COLO829 (cell line): ENCODE measurements at places on chromosomes 16 and 17.

DNA sequence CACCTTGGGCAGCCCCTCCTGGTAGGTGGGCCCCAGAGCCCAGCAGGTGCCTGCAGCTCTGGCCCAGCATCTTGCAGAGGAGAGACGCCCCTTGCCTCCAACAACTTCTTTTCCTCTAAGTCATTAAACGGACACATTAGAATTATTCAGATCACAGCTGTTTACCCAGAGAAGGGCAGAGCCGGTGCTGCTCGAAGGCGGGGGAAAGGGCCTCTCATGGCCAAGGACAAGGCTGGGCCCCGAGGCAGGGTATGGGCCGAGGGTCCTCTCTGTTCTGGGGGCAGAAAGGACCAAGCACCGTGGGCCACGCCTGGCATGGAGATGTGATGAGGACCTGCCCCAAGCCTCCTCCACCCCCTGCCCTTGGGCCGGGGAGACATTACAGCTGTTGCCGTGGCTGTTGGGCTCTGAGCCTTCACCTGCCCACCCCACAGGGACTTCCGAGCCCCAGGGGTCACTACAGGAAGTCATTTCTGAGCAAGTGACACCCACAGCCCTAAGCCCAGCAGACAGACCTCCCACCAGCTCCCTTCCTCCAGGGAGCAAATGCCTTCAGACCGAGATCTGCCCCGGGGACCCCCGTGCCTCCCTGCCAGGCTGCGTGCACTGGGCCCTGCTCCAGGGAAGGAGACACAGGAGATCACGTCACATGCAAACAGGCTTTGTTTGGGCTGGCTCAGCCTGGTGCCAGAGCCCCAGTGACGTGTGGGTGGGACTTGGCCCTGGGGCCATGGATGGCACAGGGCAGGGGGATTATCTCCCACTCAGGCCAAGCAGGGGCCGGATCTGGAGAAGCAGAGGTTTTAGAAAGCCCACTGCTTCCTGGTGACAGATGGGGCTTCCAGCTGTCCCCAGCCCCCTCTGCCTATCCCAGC is 699 bp upstream of the PVALEF start:
- DNase-seq = no peak

- DNase-seq = no peak
These were observed 11.9 kb downstream of the CDH15 start for GRCh38 chr16:89183463-89183862.

DNA sequence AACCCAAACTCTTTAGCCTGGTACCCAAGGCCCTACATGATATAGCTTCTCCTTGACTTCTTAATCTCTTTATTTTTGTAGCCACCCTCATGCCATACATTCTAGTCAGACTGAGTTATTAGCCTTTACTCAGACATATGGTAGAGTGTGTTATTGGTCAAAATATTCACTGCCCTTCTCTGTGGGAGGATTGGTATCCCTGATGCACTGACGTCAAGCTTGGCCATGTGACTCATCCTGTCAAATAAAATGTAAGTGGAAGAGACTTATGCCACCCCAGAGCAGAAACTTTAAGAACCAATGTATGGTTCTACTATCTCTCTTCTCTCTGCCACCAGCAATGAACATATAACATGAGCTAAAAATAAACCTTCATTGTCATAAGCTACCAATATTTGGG is 12.2 kb upstream of the BEAN1 start:
- no peak for DNase-seq

DNA sequence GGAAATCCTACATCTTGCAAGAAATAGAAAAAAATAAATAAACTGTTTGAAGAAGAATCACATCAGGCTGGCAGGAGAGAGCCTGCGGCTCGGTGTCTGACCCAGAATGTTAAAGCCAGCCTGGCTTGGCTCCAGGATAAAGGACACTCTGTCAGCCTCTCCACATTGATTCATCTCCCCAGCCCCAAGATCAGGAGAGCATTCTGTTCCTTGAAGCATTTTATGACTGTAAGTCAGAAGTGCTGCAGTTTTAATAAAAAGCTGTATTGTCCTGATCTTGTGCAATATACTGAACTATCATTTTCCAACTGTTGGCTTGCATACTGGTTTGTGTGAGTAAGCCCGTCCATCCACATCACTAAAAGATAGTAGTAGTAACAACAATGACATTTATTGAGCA is 426.6 kb downstream of the HAPSTR1 start:
- DNase-seq = peak; percentile 94

DNA sequence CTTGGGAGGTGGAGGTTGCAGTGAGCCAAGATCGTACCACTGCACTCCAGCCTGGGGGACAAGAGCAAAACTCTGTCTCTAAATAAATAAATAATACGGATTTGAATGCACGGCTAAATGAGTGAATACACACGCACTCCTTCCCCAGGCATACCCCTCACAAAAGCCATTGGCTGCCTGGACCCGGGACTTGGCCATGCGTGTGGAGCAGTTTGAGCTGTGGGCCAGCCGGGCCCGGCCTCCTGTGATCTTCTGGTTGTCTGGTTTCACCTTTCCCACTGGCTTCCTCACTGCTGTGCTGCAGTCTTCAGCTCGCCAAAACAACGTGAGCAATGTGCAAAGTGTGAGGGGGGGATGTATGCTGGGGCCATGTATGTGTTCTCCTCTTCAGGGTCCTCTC is 1.6 kb upstream of the KDM6B start:
- no peak for DNase-seq

DNA sequence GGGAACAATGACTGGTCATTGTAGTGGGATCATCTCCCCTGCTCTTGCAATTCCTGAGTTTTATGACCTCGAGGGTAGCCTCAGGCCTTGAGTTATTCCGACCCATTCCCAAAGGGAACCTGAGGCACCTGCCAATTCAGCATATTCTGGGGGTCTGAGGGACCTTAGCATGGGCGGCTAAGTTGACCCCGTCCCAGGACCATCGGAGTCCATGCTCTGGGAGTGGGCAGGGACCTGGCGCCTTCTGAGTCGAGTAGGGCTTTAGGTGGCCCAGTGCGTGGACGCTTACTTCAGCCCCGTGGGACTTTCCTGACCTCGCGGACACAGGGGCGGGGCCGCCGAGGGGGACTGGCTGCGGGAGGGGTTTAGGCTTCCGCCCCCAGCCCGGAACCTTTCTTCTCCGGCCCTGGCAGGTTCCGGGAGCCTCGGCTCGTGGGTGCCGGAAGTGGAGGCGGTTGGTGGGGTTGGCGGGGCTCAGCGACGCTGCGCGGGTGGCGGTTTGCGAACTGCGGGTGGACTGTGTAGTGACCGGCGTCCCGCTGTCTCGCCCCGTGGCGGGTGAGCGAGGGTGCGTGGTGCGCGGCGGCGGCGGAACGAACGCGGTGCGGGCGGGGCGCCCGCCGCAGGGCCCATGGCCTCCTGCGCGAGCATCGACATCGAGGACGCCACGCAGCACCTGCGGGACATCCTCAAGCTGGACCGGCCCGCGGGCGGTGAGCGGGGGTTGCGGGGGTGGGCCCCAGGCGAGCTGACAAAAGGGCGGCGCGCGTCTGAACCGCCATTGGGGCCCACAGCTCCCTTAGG is at the start of gene EDC4:
TSS of gene EDC4 (plus strand) at position 422 of the 804 bp plus-strand sequence. CDS start at position 632, 210 bp downstream.
- peak; percentile 82 for DNase-seq

GRCh38 chr17:78323826-78324390 is 36.0 kb downstream of the SOCS3 start:
- no peak for DNase-seq

GRCh38 chr16:80191928-80192327 is 348.9 kb upstream of the DYNLRB2 start:
- DNase-seq = no peak

- DNase-seq = peak; percentile 7
These were observed 981 bp downstream of the GLG1 start for GRCh38 chr16:74605746-74606520.

DNA sequence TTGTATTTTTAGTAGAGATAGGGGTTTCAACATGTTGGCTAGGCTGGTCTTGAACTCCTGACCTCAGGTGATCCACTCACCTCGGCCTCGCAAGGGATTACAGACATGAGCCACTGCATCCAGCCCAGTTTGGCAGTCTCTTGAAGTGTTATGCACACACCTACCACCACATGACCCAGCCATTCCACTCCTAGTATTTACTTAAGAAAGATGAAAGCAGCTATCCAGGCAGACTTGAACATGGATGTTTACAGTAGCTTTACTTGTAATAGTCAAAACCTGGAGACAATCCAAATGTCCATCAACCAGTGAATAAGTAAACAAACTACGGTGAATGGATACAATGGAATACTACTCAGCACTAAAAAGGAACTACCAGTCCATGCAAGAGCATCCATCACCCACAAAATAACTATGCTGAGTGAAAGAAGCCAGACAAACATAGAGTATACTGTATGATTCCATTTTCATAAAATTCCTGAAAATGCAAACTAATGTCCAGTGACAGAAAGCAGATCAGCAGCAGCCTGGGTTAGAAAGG is 37.8 kb upstream of the RASD1 start:
- no peak for DNase-seq

DNA sequence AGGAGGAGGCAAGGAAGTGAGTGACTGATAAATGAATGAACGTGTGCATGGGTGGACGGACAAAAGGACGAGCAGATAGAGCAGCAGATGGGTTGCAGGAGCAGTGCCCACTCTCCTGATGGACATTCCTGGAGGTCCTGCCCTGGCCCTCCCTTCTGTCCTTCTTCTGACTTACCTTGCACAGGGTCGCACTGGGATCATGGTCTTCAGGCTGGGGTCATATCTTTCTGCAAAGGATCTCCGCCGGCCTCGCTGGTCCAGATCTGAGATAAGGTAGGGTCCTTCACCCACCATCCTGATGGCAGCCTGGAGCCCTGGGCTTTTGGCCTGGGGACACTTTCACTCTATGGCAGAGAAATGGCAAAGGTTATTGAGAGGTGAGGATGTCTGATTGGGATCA is 9.7 kb downstream of the ABCC12 start:
- DNase-seq = no peak

DNA sequence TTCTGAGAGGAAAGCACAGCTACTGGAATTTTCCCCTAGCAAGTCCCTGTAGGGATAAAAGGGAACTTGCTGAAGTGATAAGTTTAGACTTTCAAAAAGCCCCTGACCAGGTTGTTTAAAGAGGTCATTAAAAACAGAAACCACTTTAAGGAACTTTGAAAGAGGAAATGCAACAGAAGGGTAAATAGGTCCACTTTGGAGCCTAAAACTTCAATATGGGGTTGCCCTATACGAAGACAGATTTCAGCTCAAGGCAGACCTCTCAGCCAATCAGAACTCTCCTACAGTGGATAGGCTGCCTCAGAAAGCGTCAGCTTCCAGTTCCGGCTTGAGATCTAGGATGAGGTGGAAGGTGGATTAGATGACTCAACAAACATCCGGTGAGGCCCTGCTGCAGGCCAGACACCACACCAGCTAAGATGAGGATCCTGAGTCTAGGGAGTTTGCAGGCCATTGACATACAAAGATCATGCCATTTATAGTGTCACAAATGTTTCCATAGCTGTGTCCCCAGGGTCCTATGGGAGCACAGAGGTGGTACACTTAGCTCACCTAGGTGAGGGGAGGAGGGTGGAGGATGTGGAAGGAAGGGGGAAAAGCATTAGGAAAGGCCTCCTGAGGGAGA is 7.9 kb upstream of the MFSD6L start:
- no peak for DNase-seq

GRCh38 chr17:70242781-70243437 is 73.6 kb downstream of the KCNJ2 start:
- DNase-seq = peak; percentile 58

GRCh38 chr16:72537664-72538063 is 365.7 kb upstream of the PMFBP1 start:
- DNase-seq = peak; percentile 2

GRCh38 chr16:1731073-1731472 is 25.1 kb downstream of the MAPK8IP3 start:
- DNase-seq = no peak

DNA sequence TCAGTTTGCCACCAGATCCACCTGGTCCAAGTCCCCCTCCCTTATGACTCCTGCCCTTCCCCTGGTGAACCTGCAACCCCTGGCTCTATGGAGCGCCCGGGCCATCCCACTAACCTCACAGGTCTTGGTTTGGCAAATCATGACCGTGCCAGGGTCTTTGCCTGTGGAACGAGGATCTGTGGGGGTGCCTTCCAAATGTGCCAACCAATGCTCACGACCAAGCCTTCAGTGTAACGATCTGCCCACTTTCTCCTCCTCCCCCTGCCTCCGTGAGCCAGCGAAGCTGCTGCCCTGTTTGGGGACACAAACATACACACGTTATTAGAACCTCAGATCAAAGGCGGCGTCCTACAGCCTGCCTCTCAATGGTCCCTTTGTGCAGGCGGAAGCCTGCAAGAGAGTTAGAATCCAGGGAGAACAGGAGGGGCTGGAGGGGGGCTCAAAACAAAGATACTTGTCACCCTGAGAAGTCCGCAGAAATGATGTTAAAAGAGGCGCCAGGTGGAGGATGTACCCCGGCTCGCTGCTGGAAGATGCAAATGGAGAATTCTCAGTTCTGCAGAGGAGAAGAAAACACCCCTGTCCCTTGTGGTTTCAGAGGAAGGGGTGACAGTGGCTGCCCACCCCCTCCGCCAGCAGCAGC is 9.0 kb upstream of the NKD1 start:
- peak; percentile 46 for DNase-seq

GRCh38 chr16:79124016-79124756 is 476.4 kb downstream of the MAF start:
- no peak for DNase-seq

DNA sequence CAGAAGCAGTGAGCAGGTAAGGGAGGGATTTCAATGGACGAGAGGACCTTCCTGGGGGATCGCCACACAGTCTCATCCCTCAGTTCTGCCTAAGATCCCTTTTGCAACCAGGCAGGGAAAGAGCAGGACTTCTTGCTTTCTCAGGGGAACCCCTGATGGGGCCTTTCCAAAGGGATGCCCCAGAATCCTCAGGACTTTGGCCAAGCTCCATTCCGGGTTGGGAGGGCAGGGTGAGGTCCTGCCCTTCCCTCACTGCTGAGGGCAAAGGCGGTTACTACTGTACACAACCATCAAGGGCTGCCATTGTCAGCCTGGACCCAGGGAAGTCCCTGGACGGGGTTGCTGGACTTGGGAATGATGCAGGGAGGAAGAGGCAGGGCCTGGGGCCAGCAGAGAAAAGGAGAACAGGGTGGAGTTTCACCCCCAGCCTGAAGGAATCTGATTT is 9.7 kb downstream of the PRR29 start:
- no peak for DNase-seq

- DNase-seq = no peak
These were observed 44.0 kb downstream of the GPRC5B start for GRCh38 chr16:19840524-19841110.

DNA sequence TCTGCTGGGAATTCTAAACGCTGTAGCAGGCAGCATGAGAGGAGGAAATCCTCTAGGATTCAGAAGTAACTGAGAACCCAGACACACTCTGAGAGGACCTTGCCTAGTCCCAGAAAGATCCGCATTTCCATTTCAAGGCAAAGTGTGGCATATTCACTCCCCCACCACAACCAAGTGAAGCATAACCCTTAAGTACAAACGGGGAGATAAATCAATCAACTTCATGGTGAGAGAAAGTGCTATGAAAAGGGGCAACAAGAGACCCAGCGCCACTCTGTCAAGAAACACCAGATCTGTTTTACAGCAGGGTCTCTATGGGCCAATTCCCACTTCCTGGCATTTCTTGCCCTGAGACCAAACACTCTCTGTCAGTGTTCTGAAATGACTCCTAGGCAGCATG is 68.3 kb downstream of the SMG6 start:
- no peak for DNase-seq

GRCh38 chr17:7620835-7621234 is 6.1 kb upstream of the FXR2 start:
- no peak for DNase-seq
